Daoy (cell line): ENCODE measurements at places on chromosomes 12 and 14. TPM values are rescaled to one million over a fixed set of nuclear protein-coding genes. Genes with fewer than 3 reads are reported as not detected.

Gene DRAM1
- total RNA-seq, result 2.9 and 4.3 TPM in 2 replicates

Gene ARHGEF25
- total RNA-seq, result 0.95 and 5.6 TPM in 2 replicates

Gene FAM216A
- 32.5 and 33.8 TPM in 2 replicates for total RNA-seq

Gene HOXC6
- total RNA-seq, result 2.0 and 2.8 TPM in 2 replicates

Gene FIGNL2
- 0.09 TPM in 1 of 2 replicates, not detected in the other for total RNA-seq

Gene LHX5
- 0.09 and 0.46 TPM in 2 replicates for total RNA-seq

Gene NGB
- total RNA-seq, result not detected in 2 replicates

Gene CDK17
- 16.9 and 36.3 TPM in 2 replicates for total RNA-seq
